ENCODE measurements at places on chromosomes 6 and 20.

- DNase-seq: no peak
Measured at GRCh38 chr20:4281258-4282055, 266.1 kb upstream of the RNF24 start.

DNA sequence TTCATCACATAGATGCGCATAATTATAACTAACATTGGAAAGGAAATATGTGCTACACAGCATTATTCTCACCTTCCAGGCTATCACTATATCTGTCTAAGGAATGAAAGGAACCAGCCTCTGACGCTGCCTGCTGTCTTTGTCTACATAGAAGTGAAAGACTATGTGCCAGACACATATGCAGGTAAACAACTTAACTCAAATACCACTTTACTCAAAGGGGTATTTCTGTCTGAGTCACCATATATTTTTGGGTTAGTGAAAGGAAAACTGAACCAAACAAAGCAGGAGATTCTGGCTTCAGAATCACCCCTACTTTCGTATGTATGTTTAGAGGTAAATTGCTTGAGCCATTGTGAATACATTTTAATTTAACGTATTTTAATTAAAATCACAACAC, 328.6 kb upstream of the PLCB4 start:
- DNase-seq: no peak

DNA sequence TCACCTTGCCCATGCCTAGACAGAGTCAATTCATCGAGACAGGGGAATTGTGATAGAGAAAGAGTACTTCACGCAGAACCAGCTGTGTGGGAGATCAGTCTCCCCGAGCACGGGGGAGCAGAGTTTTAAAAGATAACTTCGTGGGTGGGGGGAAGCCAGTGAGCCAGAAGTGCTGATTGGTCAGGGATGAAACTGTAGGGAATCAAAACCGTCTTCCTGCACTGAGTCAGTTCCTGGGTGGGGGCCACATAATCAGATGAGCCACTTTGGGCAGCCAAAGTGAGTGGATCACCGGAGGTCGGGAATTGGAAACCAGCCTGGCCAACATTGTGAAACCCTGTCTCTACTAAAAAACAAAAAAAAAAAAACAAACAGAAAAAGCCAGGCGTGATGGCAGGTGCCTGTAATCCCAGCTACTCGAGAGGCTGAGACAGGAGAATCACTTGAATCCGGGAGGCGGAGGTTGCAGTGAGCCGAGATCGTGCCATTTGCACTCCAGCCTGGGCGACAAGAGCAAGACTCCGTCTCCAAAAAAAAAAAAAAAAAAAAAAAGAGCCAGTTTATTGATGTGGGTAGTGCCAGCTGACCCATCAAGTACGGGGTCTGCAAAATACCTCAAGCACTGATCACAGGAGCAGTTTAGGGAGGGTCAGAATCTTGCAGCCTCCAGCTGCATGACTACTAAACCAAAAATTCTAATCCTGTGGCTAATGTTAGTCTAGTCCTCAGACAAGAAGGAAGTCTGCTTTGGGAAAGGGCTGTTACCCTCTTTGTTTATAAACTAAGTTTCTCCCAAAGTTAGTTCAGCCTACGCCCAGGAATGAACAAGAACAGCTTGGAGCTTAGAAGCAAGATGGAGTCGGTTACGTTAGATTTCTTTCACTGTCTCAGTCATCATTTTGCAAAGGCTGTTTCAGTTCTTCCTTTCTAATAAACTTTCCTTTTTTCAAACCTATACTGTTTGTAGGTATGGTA, 3.9 kb upstream of the TRIM39 start:
- no peak for DNase-seq

DNA sequence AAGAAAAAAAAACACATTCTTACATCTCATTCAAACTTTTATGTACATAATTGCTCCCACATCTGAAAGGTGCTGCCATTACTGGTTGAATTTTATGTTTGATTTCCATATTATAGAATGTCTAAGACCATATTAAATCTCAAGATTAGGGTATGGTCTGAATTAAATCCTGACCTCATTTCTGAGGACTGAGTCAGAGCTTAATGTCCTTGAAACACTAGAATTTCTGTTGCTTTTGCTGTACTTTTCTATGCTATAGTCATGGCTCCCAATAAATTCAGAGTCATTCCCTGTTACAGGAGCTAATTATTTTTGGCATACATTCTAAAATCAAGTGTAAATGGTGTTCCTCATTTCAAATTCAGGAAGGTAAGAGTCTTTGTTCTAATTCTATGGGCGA, 285.3 kb upstream of the MANEA start:
- no peak for DNase-seq

- no peak for DNase-seq
Measured at GRCh38 chr6:100447081-100447899, 17.4 kb downstream of the SIM1 start.

DNA sequence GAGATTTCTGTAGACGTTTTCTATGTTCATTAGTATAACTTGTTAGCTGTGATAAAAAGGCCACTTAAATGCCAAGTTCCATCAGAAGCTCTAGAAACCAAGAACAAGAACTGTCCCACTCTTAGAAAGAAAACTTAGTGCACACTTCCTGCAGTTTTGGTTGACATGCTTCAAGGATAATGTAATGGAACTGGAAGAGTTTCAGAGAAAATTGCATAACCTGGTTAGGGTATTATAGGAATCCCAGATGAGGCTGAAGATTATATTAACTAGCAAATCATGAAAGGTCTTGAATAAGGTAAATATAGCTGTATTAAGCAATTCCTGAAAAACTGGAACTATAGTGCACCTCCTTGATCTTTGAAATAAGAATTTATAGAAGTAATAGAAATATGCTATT, 1.8 kb upstream of the PHACTR2 start:
- no peak for DNase-seq

- no peak for DNase-seq
Measured at GRCh38 chr6:53565886-53566285, 21.0 kb upstream of the GCLC start.

Data from urothelium cell line (cell line).